ENCODE measurements at places on chromosomes 6 and 20. TPM values are rescaled to one million over a fixed set of nuclear protein-coding genes. Genes with fewer than 3 reads are reported as not detected.

DNA sequence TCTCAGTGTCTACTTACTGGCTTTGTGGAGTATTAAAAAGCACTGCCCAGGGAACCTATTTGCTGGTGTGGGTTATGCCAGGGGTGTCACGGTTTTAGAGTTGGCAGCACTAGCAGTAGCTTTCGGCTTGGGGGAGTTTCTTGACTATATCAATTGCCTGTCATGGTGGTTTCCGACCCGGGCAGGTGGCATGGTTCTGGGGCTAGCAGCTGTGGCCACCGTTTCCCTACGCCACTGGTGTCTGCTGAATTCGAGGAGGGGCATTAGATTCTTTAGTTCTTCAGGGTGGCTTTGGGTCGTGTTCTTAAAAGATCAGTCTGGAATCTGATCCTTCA is 55.6 kb upstream of the FOXC1 start:
- H3K4me3 ChIP-seq = peak overlapping the region; percentile 57
- peaks cover 16% of the 10 kb centered on the region for H3K4me1 ChIP-seq
- no peak for DNase-seq

DNA sequence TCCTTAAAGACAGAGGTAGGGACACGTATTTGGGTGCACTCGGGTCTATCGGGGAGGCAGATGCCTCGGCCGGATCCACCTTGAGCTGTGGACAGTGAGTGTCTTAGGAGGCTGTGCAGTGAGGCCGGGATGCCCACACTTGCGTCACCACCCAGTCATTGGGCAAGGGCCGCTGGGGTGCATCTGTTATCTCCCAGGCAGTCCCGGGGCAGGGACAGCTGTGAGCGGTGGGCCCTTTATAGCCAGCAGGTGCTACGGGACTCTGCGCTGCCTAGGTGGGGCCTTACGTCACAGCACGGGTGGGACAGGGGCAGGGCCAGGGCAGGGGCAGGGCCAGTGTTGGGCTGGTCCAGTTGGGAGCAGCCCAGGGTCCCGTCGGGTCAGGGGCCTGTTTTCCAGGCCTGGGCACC is 689 bp upstream of the COL20A1 start:
- no peak for DNase-seq
- no peak overlapping the region for H3K27ac ChIP-seq
- peaks cover 22% of the 10 kb centered on the region for H3K4me1 ChIP-seq

DNA sequence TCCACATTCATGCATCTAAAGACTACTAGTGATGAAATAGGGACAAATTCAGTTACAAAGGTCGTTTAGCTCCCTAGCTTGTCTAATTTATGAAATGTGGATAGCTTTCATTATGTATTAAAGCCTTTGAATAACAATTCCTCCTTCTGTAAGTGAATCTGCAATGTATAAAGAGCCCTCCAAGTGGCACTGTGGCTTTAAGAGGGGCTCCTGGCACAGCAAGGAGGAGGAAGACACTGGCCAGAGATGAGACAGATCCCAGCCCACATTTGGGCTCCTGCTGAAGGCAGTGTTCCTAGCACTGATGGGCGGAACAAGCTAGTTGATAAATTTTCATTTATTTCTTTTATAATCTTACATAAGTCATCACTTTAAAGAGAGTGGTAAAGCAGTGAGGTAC is 17.6 kb upstream of the FUCA2 start:
- H3K4me3 ChIP-seq = no peak overlapping the region
- H3K27me3 ChIP-seq = no peaks in the 10 kb centered on the region
- no peak for DNase-seq
- peak overlapping the region; percentile 74 for H3K27ac ChIP-seq
- H3K4me1 ChIP-seq = peaks cover 11% of the 10 kb centered on the region
- no peaks in the 10 kb centered on the region for H3K36me3 ChIP-seq

- H3K27ac ChIP-seq = no peak overlapping the region
- no peak overlapping the region for H3K4me3 ChIP-seq
- H3K4me1 ChIP-seq = no peaks in the 10 kb centered on the region
Observed at GRCh38 chr6:11778036-11778435, 567 bp downstream of the ADTRP start.

- H3K4me1 ChIP-seq = no peaks in the 10 kb centered on the region
- no peak overlapping the region for H3K4me3 ChIP-seq
- H3K36me3 ChIP-seq = no peaks in the 10 kb centered on the region
Observed at GRCh38 chr20:17295991-17296390, 69.2 kb downstream of the PCSK2 start.

Gene ZBP1
- 10.9 TPM for total RNA-seq
